ENCODE measurements at places on chromosomes 4 and X.

DNA sequence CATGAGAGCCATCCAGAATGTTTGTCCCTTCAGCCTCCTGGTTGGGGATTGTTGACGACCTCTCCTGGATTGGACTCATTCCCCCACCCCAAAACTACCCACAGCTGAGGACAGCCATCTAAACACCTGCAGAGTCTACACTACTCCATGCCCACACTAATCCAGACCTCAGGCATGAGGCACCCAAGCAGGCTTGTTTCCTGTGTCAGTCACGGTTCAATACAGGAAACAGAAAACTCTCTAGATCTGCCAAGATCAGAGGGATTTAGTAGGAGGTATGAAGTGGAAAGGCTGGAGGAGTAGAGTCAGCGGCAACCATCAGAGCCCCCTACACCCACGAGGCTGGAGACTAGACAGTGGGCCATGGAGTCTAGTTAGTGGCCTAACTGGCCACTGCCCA lies 37.7 kb downstream of the HAND2 start:
- DNase-seq = no peak

GRCh38 chrX:16589211-16589610 lies 60.7 kb upstream of the S100G start:
- DNase-seq = no peak

- no peak for DNase-seq
Measured at GRCh38 chrX:40140706-40141499, 43.1 kb upstream of the BCOR start.

GRCh38 chr4:153169776-153170175 lies 34.5 kb upstream of the TRIM2 start:
- no peak for DNase-seq

DNA sequence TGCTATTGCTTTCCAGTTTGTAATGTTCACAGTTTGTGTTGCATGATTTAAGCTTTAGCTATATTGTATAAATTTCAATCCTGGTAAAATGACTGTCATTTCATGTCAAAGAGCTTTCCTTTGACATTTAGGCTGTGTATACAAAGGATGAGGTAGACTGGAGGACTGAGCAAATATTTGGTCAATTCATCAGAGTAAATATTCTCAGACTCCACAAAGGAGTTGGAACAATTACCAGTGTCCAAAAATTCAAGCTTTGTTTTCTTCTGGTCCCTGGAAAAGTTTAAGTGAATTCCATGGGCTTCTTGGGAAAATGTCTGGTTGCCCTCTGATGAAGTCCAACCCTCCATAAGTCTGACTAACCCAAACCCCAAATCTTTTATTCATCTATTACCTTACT lies 682.4 kb downstream of the DACH2 start:
- DNase-seq = no peak

DNA sequence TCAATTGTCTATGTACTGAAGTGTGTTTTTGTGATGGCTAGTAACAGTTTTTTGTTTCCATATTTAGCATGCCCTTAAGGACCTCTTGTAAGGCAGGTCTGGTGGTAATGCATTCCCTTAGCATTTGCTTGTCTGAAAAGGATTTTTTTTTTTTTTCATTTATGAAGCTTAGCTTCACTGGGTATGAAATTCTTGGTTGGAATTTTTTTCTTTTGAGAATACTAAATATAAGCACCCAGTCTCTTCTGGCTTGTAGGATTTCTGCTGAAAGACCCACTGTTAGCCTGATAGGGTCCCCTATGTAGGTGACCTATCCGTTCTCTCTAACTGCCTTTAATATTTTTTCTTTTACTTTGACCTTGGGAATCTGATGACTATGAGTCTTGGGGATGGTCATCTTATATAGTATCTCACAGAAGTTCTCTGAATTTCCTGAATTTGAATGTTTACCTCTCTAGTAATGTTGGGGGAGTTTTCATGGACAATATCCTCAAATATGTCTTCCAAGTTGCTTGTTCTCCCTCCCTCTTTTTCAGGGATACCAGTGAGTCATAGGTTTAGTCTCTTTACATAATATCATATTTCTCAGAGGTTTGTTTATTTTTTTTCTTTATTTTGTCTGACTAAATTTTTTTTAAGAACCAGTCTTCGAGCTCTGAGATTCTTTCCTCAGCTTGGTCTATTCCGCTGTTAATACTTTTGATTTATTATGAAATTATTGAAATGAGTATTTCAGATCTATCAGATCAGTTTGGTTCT lies 157.1 kb upstream of the PGRMC2 start:
- DNase-seq = no peak

DNA sequence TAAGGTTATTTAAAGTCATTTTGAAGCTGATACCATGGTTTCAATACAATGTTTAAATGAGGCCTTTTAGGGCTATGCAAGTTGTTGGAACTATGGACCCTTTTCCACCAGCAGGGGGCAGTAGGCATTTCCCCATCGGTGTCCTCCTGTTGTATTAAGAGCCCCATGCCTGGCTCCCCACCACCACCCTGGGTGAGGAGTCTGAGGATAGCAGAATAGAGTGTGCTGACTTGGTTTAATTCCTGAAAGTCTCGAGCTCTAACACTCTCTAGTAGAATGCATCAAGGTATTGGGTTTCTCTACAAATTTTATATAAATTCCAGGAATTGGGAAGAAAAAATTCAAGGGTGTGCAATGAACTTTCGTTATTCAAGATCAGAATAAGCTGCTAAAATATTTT lies 234.8 kb upstream of the JADE1 start:
- DNase-seq = peak; percentile 31

- no peak for DNase-seq
Measured at GRCh38 chr4:41189666-41190065, 24.7 kb downstream of the APBB2 start.

GRCh38 chrX:115642895-115643530 lies 82.0 kb downstream of the PLS3 start:
- peak; percentile 16 for DNase-seq

- no peak for DNase-seq
Measured at GRCh38 chrX:38968344-38969216, 167.3 kb downstream of the MID1IP1 start.

DNA sequence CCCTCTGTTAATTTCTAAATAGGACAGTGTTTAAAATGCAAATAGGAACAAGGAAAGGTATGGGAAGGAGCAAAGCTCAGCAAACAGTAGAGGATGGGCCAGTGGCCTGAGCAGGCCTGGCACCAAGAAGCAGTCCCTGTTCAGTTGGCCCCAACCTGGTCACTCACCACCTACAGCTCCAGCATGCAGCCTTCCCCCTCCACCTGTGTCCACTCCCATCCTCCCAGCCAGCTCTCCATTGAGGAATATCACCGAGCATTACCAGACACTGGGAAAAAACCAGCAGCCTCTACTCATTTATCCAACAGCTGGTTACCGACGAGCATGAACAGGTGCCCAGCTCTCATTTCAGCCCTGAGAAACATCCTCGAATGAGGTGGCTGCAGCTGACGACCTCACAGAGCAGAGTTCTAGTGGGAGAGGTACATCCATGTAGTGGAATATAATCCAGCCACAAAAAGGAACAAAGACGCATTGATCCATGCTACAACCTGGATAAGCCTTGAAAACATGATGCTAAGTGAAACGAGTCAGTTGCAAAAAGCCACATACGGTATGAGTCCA lies 25.6 kb downstream of the CD99L2 start:
- no peak for DNase-seq

GRCh38 chr4:174521800-174522182 lies 497 bp downstream of the HPGD start:
- DNase-seq = no peak

- no peak for DNase-seq
Measured at GRCh38 chr4:83885256-83886182, 349.6 kb downstream of the GPAT3 start.

DNA sequence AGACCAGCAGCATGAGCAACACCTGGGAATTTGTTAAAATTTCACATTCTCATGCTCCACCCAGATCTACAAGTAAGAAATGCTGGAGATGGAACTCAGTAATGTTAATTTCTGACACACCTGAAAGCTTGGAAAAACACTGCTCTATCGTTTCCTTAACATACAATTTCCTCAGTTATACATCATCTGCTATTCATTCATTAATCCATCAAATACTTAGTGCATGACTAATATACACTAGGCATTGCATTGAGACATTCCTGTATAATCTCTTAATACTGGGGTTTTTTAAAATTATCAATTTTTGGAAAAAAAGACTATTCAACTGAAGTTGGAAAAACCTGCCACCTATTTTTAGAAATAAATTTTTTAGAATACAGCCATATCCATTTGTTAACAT lies 106.1 kb downstream of the CHM start:
- DNase-seq = no peak

DNA sequence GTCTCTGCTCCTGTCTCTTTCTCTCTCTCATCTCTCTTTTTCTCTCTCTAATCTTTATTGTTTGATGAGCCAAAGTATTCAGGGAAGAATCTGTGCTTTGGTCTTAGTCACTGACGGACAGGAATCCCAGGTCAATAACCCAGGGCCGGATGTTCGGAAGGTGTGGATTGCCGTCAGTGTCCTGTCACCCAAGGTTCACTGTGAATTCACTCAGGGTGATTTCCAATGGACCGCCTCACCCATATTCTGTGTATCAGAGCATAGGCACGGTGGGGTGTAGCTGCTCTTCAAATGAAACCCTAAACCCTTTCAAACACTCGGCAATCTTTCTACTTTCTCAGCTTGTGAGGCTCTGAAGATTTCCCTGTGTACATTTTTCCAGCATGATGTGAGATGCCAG lies 144.6 kb upstream of the GPC4 start:
- DNase-seq = no peak

DNA sequence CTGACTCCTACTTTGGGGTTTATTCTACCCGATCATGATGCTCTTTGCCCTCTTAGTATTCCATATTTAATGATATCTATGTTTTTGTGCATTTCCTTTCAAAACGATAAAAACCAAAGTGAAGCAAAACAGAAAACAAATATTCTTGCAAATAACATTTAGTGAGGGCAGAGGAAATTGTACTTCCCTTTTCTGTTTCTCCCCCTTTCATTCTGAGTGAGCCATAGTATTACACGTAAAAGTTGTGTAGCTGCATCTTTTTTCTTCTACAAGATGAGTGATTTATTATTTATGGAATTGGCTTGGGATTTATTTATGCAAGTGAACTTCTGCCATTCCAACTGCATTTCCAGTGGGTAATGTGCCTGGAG lies 109.9 kb downstream of the AFF2 start:
- no peak for DNase-seq
